CD4-positive, alpha-beta T cell (primary cell): ENCODE measurements at places on chromosomes 13 and 19. TPM values are rescaled to one million over a fixed set of nuclear protein-coding genes. Genes with fewer than 3 reads are reported as not detected.

PTH2 gene
- not detected for total RNA-seq

DNA sequence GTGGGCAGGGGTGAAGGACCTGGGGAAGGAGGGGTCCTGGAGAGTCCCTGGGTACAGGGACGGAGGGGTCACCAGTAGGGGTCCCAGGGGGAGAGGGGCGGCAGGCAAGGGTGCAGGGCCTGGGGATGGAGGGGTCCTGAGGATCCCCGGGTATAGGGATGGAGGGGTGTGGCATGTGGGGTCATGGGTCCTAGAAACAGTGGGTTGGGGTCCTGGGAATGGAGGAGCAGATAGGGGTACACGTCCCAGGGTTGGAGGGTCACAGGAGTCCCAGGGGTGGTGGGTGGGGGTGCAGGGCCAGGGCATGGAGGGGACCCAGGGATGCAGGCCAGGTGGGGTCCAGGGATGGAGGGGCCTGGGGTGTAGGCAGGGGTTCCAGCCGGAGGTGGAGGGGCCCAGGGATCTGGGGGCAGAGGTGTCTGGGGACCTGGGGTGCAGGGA is 1.4 kb downstream of the BTBD2 start:
- no peak overlapping the region for H3K4me3 ChIP-seq
- DNase-seq: no peak
- no peak overlapping the region for H3K27ac ChIP-seq
- no peaks in the 10 kb centered on the region for H3K27me3 ChIP-seq

DNA sequence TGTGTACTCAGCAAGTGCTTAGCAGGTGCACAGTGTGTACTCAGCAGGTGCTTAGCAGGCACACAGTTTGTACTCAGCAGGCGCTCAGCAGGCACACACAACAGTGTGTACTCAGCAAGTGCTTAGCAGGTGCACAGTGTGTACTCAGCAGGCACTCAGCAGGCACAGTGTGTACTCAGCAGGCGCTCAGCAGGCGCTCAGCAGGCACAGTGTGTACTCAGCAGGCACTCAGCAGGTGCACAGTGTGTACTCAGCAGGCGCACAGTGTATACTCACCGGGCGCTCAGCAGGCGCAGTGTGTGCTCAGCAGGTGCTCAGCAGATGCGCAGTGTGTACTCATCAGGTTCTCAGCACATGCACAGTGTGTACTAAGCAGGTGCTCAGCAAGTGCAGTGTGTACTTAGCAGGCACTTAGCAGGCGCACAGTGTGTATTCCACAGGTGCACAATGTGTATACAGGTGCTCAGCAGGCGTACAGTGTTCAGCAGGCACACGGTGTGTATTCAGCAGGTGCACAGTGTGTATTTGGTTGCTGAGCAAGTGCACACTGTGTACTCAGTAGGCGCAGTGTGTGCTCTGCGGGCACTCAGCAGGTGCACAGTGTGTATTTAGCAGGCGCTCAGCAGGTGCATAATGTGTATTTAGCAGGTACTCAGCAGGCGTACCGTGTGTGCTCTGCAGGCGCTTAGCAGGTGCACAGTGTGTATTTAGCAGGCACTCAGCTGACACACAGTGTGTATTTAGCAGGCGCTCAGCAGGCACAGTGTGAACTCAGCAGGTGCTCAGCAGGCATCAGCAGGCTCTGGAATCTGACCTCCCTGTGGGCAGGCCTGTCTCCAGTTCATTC is 15.1 kb downstream of the CRTC1 start:
- peaks cover 43% of the 10 kb centered on the region for H3K4me1 ChIP-seq
- no peak overlapping the region for H3K4me3 ChIP-seq
- H3K27ac ChIP-seq: peak overlapping the region; percentile 87
- no peak for DNase-seq

DNA sequence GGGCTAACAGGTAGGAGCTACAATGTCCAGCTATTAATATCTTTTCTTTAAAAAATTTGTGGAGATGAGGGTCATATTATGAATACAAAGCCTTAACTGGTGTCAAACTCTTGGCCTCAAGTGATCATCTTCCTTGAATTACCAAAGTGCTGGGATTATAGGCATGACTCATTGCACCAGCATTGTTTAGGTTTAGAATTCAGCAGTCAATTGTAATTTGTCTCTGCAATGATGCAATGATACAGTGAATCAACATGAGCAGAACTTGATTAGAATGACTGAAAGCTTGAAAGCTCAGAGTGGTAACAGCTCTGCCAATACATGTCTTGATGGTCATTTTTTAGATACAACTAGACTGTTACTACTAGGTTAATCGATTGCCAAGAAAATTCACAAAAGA is 752.8 kb upstream of the MIR17HG start:
- H3K36me3 ChIP-seq: no peaks in the 10 kb centered on the region
- H3K27me3 ChIP-seq: no peaks in the 10 kb centered on the region
- H3K4me1 ChIP-seq: no peaks in the 10 kb centered on the region
- no peak overlapping the region for H3K27ac ChIP-seq
- no peak overlapping the region for H3K4me3 ChIP-seq

KCNC3 gene
- 2.0 TPM for total RNA-seq

LILRA1 gene
- total RNA-seq: 0.27 TPM

- no peak overlapping the region for H3K4me3 ChIP-seq
- peaks cover 8% of the 10 kb centered on the region for H3K4me1 ChIP-seq
- DNase-seq: peak; percentile 84
Observed at GRCh38 chr19:19145684-19146608, 7.7 kb upstream of the TMEM161A start.

FUT3 gene
- total RNA-seq: 0.85 TPM

DNA sequence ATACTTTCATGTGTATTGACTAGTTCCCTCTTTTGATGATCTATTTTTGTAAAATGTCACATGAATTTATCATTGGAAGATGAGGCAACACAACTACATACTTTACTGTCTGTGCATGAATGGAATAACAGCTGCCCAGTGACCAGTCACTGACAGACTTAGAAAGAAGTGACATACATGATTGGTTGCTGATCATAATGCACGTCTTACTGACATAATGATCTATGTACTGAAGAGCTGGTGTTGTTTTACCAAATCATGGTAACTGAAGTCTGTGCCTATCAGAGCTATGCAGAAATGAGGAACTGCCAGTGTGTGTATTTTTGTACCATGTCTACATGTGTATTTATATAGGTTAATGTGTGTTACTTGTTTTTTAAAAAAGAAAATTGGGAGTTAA is 26.5 kb downstream of the GPR18 start:
- H3K27me3 ChIP-seq: no peaks in the 10 kb centered on the region
- no peak overlapping the region for H3K27ac ChIP-seq
- no peak overlapping the region for H3K4me3 ChIP-seq
- H3K36me3 ChIP-seq: peaks cover 5% of the 10 kb centered on the region

ZNF563 gene
- 4.5 TPM for total RNA-seq

DNA sequence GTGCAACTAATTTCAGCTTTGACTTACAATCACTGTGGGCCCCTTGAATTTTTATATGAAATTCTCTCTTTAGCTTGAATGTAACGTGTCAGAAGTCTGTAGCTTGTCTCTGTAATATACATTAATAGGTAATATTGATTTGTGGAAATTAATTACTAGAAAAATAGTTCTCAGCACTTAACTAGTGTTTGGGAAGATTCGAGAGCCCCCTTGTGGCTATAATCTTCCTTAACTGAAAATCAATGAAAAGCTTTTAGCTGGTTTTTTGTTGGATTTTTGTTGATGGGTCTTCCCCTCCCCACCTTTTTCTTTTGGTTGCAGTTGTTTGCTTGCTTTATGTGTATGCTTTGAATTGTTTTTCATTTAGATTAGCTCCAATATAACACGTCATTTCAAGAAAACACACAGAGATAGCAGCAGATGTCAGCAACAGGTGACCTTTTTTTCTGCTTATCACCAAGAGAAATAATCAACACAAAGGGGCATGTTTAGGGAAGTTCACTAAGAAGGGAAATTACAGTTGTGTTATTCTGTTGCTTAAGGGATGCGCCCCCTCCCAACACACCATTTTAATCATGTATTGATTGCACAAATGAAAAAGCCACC is 176.8 kb downstream of the OXGR1 start:
- H3K4me1 ChIP-seq: no peaks in the 10 kb centered on the region
- no peaks in the 10 kb centered on the region for H3K27me3 ChIP-seq
- H3K36me3 ChIP-seq: no peaks in the 10 kb centered on the region
- no peak overlapping the region for H3K4me3 ChIP-seq
- H3K27ac ChIP-seq: no peak overlapping the region
